ENCODE measurements at places on chromosomes 2 and 18.

DNA sequence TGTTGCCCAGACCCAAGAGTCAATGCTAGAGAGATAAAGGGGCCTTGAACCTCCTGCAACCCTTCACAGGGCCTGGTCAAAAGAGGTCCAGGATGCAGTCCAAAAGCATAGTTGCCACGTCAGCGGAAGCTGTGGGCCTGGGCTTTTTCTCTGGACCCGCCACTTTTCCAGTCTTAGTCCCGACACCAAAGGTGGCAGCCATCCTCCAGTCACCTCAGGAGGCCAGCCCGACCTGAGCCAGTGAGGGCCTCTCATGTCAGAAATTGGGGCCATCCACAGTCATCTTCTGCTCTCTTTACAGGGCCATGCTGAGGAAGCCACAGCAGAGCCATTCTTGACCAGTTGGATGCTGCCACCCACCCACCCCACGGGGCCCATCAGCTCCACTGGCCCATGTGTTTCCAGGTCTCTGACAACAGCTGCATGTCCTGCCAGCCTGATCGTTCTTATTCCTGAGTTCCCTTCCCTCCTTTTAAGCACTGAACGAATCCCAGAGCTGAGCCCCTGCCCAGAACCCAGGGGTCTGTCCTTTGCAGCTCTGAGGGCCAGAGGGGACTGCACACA lies 34.1 kb upstream of the KLHL29 start:
- DNase-seq: no peak

DNA sequence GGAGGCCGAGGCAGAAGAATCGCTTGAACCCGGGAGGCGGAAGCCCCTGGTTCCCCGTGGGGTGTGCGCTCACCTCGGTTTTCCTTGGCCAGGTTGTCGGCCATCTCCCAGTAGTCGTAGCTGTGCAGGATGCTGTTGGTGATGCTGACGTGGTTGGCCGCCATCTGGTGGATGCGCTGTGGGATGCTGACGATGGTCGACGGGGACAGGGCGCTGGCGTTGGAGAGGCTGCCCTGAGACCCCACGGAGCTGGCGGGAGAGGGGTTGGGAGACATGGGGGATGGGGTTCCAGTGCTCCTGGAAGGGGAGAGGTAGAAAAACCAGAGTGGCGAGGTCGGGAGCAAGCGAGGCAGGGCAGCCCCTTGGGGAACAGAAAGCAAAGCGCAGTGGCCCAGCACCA lies 64.4 kb upstream of the REV1 start:
- DNase-seq: no peak

GRCh38 chr2:238895891-238896600 lies 48.2 kb downstream of the TWIST2 start:
- DNase-seq: no peak

- no peak for DNase-seq
These were observed 726.4 kb upstream of the CDH2 start for GRCh38 chr18:28903306-28903705.

DNA sequence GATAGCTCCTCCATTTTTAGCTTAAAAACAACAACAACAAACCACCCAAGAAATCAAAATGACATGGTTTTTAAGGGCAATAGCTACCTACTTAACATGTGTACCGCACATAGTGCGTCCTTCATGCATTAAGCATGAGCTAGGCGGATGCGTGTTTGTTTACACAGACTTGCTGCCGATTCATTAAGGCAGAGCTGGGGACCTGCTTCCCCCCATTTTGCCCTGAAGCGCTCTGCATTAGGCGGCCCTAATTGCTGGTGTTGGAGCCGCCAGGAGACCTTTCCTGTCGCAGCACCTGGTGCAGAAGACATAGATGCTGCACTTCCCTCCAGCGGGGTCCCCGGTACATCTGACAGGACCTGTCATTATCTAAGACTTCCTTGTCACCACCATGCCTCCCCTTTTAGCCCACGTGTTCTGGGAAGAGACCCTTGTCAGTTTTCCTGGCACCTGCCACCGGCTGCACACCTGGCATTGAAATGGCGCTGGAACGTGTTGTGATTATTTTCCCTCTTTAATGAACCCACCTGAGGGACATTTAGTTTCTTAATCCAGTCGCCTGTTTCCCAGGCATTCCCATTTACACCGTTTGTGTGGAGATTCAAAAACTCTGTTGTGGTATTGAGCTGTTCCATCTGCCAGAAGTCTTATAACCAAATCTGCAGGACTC lies 261.1 kb upstream of the RAB12 start:
- DNase-seq: no peak

DNA sequence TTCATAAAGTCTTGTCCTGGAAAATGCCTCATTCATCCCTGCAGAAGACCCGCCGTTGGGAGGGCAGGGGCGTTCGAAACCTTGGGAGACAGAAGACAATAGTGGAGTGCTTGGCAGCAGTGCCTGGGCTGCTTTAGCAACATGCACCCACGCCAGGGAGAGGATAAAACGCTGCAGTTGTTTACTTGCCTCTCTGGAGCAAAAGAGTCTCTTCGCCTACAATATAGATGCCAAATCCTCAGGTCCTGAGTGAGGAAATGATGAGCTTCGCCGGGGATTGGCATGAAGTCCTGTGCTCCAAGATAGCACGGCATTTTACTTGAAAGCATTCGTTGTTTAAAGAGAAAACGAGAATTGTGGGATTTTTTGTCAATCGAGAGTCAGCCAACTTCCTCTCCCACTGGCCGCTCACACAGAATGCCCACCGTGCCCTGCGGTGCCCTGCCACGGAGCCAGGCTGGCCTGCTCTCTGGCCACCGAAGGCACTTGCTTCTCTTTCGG lies 152.5 kb upstream of the POU3F3 start:
- no peak for DNase-seq

- DNase-seq: no peak
These were observed 158.8 kb downstream of the BAZ2B start for GRCh38 chr2:159457589-159457988.

DNA sequence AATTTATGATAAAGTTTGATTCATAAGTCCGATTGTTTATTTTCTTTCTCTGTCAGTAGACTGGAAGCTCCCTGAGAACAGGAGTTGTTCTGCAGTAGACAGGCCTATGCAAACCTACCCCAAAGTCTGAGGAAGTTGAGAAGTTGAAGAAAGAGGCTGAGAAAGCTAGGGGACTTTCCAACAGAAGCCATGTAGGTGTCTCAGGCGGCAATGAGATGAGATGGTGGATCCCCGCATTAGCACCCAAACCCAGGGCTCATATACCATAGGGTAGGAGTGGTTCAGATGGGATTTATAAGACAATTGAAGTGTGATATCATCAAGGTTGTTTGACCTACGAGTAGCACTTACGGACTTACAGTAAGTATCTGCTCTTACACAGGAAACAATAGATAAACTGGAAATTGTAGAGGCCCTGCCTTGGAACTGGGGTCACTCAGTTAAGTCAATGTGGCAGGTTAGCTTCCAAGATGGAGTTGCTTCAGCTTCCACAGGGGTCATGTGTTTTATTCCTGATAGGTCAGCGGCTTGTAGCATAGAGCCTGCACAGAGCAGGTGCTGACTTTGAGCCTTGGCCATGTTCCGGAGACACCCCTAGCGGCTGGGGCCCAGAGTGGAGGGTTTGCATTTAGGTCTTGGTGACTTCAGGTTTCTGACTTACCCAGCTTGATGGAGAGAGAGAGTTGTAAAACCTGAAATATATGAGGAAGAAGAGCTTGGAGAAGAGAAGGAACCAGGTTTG lies 2.3 kb upstream of the PSD4 start:
- DNase-seq: no peak

- no peak for DNase-seq
These were observed 12.5 kb downstream of the CTDP1 start for GRCh38 chr18:79692056-79692455.

- no peak for DNase-seq
These were observed 12.1 kb upstream of the SRSF7 start for GRCh38 chr2:38763228-38763627.

GRCh38 chr2:218607436-218608115 lies at the start of gene PLCD4:
PLCD4 (plus strand) TSS chr2:218607899; CDS start chr2:218615740, 7,841 bp downstream.
- no peak for DNase-seq

DNA sequence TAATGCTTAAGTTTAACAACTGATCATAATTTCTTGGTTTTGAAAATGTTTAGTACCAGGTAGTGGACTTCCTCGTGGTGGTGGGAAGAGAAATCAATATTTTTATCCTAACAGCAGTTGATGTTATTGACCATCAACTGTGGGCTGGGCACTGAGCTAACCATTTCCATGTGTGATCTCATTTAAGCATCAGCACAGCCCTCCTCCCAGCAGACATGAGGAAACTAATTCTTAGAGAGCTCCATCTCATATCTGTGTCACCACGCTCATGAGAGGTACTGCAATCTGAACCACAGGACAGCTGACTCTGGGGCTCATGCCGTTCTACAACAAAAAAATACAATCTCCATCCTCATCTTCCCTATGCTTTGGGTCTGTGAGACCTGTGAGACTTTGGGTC lies 332.8 kb upstream of the RAB12 start:
- DNase-seq: no peak

GRCh38 chr2:179020156-179020750 lies 29.7 kb downstream of the CCDC141 start:
- DNase-seq: no peak

- peak; percentile 33 for DNase-seq
These were observed 20.8 kb upstream of the SOS1 start for GRCh38 chr2:39141334-39142271.

DNA sequence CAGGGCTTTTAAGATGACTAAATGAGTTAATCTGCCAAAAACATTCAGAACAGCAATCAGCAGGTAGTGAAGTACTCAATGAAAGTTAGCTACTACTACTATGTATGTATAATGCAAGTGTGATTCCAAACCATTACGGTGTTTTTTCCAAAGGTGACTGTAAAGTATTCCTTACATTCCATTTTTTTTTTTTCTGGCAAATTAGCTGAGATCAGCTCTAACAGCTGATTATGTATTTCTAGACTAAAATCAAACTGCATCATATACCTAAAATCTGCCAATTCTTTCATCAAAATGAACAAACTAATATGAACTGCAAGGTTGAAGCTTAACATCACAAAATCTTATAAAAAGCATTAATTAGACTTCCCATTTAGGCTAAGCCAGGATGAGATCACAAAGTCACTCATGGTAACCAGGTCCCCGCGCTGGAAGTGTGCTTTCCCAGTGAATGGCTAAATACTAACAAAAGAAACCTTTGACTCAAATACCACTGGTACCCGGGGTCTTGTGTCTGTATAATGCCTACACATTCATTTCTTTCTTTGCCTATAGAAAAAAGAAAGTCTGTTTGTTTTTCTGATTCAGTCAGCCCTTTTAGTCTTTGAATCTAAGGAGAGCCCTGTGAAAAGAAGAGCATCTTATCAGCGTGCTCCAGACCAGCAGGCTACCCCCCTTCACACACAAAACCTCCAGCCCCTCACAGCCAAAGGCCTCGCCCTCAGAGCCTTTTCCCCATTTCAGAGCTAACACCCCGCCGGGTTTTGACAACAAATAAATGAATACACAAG lies 88.3 kb downstream of the RBMS1 start:
- no peak for DNase-seq

DNA sequence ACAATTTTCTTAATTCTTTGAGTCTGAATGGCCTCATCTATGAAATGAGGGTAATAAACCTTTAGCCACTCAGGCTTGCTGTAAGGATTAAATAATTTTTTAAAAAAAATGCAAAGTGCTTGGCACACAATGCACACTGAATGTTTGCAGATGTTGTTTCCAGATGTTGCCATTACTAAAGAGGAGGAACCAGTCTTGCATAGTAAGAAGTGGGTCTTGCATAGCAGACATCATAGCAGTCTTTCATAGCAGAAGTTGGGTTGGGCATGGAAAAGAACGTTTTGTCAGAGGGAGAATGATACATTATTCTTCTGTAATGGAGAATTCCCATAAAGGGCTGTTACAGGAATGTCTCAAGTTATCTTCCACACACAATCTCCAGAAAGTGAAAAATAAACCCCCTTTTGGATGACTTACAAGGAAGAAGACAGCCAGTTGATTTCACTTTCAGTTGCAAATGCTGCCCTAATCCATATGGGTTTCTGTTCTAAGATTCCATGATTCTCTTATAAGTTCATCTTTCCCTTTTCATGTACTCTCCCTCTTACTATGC lies 327.7 kb downstream of the SUCLG1 start:
- DNase-seq: no peak

DNA sequence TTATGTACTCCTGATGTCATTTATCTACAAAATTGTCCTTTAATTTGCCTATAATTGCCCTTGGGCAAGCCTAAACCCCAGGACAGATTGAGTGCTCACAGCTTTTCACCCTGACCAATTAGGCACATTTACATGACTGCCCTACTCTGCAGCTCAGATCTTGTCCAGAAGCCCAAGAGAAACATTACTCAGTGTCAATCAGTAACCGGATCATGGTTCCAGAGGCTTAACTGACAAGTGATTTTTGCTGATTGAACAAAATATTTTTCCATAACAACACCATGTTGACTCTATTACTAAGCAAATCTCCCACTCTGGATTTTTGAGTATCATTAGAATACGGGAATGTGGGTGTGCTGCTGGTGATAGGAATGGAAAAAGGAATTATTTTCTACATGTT lies 465.4 kb upstream of the TNP1 start:
- DNase-seq: peak; percentile 44

DNA sequence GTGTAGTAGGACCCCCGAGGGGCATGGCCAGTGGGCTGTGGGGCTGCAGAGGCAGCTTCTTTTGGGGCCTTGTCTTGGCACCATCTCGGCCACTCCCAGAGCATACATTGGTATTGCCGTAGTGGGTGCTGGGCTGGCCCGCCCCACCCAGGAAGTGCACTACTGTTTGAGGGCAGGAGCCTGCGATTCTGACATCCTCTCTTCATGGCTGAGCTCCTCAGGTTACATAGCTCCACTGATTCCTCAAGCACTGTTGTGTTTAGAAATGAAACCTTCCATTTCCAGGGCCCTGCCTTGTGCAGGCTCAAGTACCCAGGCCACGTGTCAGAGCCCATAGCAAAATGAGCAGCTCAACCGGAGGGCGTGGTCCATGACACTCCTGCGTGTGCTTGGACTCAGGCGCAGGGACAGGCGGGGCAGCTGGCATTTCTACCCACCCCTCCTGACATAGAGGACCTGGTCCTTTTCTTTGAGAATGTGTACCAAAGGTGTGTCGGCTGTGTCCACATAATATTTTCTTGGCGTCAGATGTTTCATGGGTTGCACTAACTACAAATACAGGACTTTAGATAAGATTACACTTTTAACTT lies 67.9 kb downstream of the DGKD start:
- DNase-seq: no peak

Measured in NCI-H446 treated with DMSO at 0.1 percent for 48 hours (cell line).